ENCODE measurements at places on chromosomes 5 and 9. TPM values are rescaled to one million over a fixed set of nuclear protein-coding genes. Genes with fewer than 3 reads are reported as not detected.
A peak's percentile ranks its signal among the peaks of the same experiment; 100 is the strongest.

The FBXL7 gene
- total RNA-seq = 14.1 TPM

The FRRS1L gene
- not detected for total RNA-seq

The OTULIN gene
- 16.1 TPM for total RNA-seq

The NRARP gene
- total RNA-seq = 18.7 TPM

- DNase-seq = peak; percentile 84
Measured at GRCh38 chr5:181133610-181134231, 2.8 kb upstream of the OR2V1 start.

DNA sequence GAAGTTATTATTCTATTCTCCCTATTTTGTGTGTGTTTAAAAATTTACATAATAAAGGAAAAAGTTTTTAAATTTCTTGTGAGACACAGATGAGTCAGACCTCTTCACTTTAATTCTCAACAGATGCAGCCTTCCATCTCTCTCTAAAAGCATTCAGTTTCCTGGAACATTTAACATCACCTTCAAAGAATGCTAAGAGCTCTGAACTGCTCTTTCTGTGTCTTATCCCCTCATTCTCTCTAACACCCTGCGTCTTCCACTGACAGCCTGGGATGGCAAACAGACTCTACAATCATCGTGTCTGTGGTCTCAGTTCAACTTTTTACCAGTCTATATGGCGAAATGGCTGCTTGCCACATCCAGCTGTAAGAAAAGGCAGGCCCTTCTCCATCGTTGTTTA lies 173.0 kb downstream of the HINT1 start:
- DNase-seq = no peak

- DNase-seq = peak; percentile 69
Measured at GRCh38 chr9:129696944-129697655, 31.7 kb downstream of the PRRX2 start.
